RPMI7951 (cell line): ENCODE measurements at places on chromosomes 2 and 18. TPM values are rescaled to one million over a fixed set of nuclear protein-coding genes. Genes with fewer than 3 reads are reported as not detected.

- no peak for DNase-seq
Observed at GRCh38 chr2:102064679-102065674, 73.2 kb downstream of the IL1R2 start.

DNA sequence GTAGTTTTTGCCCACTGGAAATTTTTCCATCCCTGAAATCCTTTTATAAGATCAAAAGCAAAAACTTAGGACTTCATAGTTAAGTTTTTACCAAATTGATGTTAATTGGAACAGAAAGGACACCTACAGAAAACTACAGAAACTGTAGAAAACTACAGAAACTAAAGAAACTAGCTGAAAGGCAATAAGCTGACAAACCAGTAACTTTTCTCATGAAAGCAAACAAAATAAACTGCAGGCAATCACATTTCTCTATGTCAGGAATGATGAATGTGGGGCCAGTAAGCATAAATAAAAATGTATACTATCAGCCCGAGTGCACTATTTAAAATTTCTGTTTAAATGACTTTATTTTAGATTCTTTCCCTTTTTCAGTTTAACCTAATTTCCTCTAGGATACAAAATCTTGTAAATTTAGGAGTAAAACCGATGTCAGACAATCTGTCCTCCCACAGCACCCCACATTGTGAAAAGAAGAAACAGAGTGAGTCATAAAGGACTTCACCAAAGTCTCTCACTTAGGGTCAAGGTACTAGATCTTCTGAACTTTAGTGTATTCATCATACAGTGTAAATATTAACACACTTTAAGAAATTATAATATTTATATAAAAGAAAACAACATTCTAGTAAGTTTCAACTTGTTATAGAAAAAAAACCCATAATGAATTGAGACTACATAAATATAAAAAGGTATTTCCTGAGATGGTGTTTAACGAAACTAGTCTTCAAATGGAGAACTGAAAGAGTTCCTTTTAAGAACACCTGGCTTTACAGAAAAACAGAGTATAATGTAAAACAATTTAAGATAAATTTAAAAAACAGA, 46.6 kb downstream of the USP40 start:
- no peak for DNase-seq

ACVR2A gene
- total RNA-seq: 6.8 and 7.6 TPM in 2 replicates

DNA sequence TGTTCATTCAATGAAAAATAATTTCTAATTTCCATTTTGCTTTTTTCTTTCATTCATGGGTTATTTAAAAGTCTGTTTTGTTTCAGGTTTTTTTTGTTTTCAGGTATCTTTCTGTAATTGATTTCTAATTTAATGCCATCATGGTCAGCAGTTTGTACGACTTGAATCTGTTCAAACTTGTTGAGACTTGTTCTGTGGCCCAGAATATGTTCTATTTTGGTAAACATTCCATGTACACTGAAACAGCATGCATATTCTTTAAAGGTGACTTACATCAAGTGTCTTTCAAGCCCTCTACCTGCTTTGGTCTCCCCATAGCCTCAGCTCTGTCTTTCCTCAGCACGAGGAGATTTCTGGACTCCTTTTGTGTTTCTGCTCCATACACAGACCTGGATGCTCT, 49.1 kb downstream of the CYP1B1 start:
- no peak for DNase-seq

CLEC4F gene
- total RNA-seq: not detected in 2 replicates

TFCP2L1 gene
- total RNA-seq: under 0.01 TPM in 1 of 2 replicates, not detected in the other

DNA sequence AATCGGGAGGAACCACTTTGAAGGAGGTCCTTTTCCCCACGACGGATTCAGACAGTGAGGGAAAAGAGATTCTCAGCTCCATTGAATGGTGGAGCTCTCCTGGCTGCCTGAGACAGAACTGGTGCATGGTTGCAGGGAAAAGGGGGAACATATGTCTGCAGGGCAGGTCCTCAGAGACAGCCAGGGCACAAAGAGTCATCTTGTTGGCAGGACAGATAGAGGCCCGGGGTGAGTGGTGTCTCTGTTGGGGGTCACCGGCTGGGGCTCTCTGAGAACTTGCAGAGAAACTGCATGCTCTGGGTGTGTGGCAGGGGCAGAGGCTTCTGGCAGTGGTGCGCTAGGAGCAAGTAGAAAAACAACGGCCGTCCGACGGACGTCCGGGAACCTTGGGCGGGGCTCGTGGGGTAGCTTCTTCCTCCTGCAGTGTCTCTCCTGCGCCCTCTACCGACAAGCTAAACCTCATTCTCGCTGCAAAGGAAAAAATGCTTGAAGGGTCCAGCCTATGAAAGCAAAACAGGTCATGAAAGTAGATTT, 94.3 kb downstream of the CDCA7 start:
- DNase-seq: peak; percentile 87

- DNase-seq: no peak
Observed at GRCh38 chr2:85011098-85011497, 40.1 kb downstream of the KCMF1 start.

- DNase-seq: no peak
Observed at GRCh38 chr2:96918754-96919550, 49.1 kb upstream of the SEMA4C start.

KLHL29 gene
- total RNA-seq: 0.78 and 0.84 TPM in 2 replicates

- DNase-seq: no peak
Observed at GRCh38 chr2:27441958-27442919, at the start of gene KRTCAP3. Gene KRTCAP3, plus strand, starts transcription at chr2:27442381. Its CDS starts 32 bp downstream, at chr2:27442413.

TMX3 gene
- total RNA-seq: 47.6 and 58.0 TPM in 2 replicates

- no peak for DNase-seq
Observed at GRCh38 chr18:27363872-27364271, 178.8 kb upstream of the CHST9 start.
